ENCODE measurements at places on chromosomes 3 and 15.

- DNase-seq: no peak
These were observed 291.9 kb upstream of the NR2F2 start for GRCh38 chr15:96038650-96039049.

DNA sequence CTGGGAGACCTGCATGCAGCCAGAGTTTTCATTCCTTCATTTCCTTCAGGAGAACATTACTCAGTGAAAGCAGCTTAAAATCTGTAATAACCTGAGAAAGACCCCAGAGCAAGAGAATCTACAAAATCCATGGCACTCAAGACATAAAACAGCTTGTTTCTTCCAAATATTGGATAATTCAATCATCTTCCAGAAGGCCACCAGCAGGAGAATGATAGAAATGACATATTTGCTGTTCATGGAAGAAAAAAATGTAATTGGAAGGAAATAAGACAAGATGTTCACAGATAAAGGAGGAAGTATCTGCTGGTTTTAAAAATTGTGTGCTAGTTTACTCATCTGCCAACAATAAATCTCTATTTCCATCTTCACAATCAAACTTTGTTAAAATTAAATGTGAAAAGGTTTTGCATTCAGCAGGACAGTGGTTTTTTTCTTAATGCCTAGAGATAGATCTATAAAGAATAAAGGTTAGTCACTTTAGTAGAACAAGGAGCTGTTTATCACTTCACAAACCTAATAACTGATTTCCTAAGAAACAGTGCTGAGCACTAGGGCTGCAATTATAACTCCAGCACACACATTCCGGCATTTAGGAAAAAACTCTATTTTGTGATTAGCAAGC, 530.8 kb downstream of the NSUN3 start:
- no peak for DNase-seq

DNA sequence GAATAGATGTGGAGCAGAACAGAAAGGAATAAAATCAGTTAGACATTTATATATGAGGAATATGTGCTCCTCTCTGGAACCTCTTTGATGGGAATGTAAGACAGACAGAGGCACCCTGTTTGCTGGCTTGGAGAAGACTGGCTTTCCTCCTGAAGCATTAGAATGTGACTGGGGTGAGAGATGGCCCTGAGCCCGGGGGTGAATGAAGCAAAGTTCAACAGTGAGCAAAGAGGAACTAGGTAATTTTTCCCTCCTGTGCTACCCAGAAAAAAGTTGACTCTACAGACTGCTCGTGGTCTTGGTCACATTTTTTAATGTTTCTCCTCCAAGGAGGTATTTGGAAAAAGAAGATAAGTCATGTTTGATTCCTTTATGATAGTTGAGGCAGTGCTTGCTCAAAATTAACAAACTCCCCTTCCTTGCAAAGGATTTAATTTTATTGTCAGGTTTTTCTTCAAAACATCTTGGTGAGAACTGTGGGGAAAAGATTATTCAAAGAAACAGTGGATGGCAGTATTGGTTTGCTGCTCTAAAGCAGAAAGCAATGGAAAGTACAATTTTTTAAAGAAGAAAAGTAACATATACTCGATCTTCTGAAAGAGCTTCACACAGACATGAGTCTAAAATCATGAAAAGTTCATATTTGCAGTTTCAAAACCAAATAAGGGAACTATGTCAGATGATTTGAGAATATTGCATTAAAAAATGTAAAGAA, 370.4 kb upstream of the CDIN1 start:
- DNase-seq: no peak

DNA sequence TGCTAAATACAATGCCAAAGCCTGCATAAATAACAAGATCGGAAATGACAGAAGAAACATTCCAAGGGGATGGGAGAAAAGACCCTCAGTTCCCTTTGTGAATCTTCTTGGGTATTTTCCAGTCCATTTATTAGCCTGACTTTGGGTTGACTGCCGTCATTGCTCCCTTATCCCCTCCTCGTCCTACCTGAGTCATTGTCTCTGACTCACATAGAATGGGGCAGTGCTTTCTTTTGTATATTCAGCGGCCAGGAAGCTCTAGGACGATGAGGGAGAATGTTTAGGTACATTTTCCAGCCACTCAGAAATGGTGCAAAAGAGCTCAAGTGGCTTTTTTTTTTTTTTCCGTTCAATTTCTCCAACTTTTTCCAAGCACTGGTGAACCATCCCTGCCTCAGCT, 71.6 kb downstream of the KAT2B start:
- no peak for DNase-seq

DNA sequence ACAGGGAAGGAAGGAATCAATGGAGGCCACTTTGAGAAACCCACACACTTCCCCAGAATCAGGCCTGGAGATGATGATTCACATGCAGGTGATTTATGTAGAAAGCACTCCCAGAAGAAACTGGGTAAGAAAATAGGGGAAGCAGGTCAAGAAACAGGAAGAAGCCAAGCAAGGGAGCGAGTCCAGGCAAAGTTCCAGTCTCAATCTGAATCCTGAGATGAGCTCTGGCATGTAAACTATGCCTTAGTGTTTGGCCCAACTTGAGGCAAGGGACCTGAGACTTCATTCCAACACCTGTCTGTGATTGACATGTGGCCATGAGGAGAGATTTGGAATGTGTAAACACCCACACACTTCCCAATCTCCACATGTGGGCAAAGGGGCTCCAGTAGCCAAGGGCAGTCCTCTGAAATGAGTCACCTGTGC, 61.6 kb upstream of the CTNNB1 start:
- DNase-seq: no peak

GRCh38 chr15:50210462-50211157, 28.6 kb downstream of the SLC27A2 start:
- DNase-seq: no peak

DNA sequence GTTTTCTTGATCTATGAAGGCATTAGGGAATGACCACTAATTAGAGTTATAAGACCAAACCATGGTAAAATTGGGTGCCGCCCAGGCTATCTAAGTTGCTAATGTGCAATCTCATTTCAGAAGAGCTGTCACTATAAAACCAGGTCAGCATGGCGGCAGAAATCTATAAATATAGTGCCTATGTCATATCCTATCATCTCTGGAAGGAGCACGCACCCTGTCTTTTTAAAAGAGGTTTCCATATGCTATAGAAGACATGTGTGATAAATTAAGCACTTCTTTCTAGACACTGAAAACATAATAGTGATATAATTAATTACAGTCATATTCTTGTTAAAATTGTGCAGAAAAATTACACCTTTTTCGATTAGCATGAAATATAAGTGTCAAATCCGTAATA, 152.0 kb upstream of the MDFIC2 start:
- no peak for DNase-seq

DNA sequence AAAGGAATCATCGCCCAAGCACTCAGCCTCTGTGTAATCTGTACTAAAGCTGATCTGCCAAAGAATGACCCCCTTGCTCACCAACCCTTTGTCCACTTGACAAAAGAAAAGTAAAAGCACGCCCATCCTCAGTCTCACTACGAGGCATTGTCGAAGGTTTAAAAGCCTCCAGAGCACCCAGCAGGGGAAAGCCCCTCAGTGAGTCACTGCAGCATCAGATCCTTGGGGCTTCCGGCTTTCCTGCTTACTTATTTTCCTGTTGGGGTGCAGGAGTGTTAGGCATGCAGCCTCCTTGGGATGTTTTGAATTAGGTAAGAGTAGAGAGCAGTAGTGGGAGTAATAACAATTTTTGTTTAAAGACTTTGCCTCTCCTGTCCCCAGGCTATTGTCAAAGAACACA, 216.1 kb downstream of the MTHFS start:
- DNase-seq: no peak

DNA sequence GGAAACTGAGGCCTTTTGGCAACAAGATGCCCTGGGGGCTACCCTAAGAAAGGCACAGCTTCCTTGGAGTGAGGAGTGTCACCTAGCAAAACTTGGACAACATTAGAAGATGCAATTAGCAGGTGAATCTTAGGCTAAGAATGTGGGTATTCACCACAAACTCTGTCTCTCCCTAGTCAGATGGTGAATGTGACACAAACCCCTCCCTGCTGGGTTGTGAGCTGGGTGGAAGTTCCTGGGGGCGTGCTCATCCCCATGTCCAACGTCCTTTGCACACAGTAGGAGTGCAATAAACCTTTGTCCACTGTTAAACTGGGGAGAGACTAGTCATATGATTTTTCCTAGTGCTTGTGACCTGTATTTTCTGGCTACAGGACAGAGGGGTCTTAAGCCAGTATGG, 67.1 kb upstream of the SH3GL3 start:
- DNase-seq: no peak

- no peak for DNase-seq
These were observed 29.5 kb downstream of the EFCC1 start for GRCh38 chr3:129030611-129031010.

- peak; percentile 21 for DNase-seq
These were observed at the start of gene NOX5 for GRCh38 chr15:69014454-69014853. NOX5 (plus strand) TSS chr15:69014695; CDS start chr15:69014736, 41 bp downstream.

- DNase-seq: no peak
These were observed 70.6 kb downstream of the BDH1 start for GRCh38 chr3:197485143-197485542.

DNA sequence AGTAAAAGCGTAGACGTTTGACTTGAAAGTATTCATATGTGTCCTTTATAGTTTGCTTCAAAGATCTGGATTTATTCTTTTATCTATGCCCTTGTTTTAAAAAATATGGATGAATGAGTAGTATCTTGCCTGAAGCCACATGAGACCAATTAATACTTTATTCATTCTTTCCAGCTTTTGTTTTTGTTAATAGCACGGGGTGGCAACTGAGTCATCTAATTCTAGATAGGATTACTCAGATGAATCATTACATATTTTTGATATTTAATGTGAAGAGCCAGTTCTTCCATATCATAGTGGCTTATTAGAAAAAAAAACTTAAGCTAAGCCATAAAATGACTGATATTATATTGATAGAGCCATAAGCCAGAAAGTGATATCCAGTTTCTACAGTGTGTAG, 121.9 kb downstream of the BBX start:
- no peak for DNase-seq

- no peak for DNase-seq
These were observed 470.6 kb upstream of the BCHE start for GRCh38 chr3:166307756-166308350.

- no peak for DNase-seq
These were observed 410 bp downstream of the LRRC49 start for GRCh38 chr15:70892912-70893560.

- DNase-seq: no peak
These were observed 101.2 kb upstream of the WNT5A start for GRCh38 chr3:55588146-55588765.

- DNase-seq: no peak
These were observed 299.6 kb downstream of the ULK4 start for GRCh38 chr3:41662288-41662687.

DNA sequence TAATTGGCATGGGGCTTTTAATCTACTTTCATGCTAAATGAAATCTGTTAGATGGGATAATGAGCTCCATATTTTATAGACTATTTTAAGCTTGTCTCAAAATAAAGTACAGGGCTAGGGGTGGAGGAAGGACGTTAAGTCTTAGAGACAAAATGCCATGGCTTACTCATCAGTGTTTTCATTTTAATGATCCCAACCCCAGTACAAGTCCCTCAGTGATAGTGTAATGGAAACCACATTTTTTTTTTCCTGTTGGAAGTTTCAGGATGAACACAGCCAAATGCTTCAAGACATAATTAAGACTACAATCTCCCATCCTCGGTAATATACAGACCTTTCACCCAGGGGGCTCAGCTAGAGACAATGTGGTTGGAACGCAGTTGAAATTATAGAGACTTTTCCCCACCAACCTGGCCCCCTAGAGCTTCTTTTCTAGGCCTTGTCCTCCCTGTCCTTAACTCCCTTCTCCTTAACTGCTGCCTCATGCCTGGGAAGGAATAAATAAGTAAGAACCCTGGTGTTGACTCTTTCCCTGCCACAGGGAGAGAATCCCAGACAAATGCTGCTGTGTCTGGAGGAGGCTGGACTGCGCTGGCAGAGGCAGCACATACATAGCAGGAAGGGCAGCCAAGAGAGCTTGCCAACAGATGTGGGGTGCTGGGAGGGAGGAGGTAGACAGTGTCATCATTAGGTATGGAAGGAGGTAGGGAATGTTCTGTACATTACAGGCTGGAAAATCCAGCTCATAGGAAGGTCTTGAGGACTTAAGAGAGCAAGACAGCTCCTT, 115.4 kb upstream of the ROPN1 start:
- no peak for DNase-seq

DNA sequence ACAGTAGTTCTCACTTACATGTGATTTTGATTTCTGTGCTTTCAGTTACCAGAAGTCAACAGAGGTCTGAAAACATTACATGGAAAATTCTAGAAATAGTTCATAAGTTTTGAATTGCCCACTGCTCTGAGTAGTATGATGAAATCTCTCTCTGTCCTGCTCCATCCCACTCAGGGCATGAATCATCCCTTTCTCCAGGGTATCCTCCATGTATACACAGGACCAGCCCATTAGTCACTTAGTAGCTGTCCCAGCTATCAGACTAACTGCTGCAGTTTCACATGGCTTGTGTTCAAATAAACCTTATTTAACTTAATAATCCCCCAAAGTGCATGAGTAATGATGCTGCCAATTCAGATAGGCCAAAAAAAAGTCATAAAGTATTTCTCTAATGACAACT, 38.6 kb downstream of the EPHA3 start:
- DNase-seq: no peak

GRCh38 chr15:86541540-86541939, 461.9 kb downstream of the AGBL1 start:
- no peak for DNase-seq

- no peak for DNase-seq
These were observed 194.2 kb upstream of the ICE2 start for GRCh38 chr15:60673166-60673565.

GRCh38 chr15:69794645-69795469, 302.9 kb downstream of the TLE3 start:
- no peak for DNase-seq

- no peak for DNase-seq
These were observed 73.3 kb downstream of the FNDC3B start for GRCh38 chr3:172112734-172113120.

- peak; percentile 27 for DNase-seq
These were observed 146.1 kb upstream of the TPM1 start for GRCh38 chr15:62896380-62896866.

- DNase-seq: no peak
These were observed 133.2 kb downstream of the ARPP21 start for GRCh38 chr3:35772381-35773015.

- no peak for DNase-seq
These were observed 79.7 kb downstream of the FBN1 start for GRCh38 chr15:48565560-48566482.

DNA sequence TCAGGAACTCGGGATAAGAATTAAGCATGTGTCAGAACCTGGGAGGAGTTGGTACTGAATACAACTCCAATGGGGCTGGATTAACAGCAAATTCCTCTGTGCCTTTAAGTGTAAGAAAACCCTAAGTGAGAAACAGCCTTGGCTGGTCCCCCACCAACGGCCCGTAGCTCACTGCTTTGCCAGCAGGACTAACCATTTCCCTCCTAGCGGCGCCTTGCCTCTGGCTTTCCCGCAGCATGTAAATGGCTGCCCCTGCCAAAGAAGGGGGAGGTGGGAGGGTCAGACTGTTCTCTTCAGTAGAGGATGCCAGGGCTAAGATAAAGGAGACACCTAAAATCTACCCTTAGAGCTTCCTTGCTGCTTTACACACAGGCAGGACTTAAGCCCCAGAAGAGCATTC, 51.0 kb upstream of the SH3GL3 start:
- no peak for DNase-seq
